ENCODE measurements at places on chromosomes 16 and 17.
A peak's percentile ranks its signal among the peaks of the same experiment; 100 is the strongest.

- DNase-seq = no peak
Observed at GRCh38 chr16:86344881-86345280, 165.4 kb upstream of the FOXF1 start.

DNA sequence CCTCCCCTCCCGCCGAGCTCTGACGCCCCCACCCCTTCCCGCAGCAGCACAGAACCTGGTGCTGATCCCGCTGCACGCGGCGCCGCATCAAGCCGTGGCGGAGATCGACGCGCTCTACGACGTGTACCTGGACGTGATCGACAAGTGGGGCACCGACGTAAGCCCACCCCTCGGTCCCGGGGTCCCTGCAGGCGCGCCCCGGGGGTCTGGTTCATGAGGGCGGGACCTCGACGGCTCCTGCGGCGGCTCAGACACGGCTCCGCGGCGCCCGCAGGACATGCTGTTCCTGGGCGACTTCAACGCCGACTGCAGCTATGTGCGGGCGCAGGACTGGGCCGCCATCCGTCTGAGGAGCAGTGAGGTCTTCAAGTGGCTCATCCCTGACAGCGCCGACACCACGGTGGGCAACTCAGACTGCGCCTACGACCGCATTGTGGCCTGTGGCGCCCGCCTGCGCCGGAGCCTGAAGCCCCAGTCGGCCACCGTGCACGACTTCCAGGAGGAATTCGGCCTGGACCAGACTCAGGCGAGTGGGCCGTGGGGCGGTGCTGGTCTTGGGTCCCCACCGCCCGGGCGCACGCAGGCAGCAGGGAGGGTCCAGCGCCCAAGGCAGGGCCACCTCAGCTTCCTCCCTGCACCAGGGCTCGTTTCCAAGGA is 1.4 kb downstream of the DNASE1L2 start:
- DNase-seq = no peak

GRCh38 chr17:705863-706262 is 8.8 kb downstream of the VPS53 start:
- DNase-seq = no peak

GRCh38 chr16:88703486-88704309 is 2.5 kb downstream of the RNF166 start:
- peak; percentile 44 for DNase-seq

- no peak for DNase-seq
Observed at GRCh38 chr17:65208717-65209116, 71.5 kb downstream of the RGS9 start.

DNA sequence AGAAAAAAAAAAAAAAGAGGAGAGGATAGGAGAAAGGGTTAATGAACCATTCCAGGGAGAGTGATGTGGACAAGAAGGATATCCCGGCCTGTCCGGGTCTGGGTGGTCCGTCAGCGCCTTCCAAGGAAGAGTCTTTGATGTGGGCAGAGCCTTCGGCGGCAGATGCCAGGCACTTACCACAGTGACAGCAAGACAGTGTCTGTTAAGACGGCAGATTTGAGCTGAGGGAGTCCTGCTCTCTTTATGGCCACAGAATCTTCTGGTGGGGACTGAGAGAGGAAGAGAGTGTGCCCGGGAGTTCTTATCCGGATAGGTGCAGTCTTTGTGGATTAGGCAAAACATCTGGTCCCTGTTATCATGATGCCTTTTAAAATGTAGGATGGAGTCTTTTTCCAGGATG is 95.2 kb downstream of the ZDHHC7 start:
- no peak for DNase-seq

DNA sequence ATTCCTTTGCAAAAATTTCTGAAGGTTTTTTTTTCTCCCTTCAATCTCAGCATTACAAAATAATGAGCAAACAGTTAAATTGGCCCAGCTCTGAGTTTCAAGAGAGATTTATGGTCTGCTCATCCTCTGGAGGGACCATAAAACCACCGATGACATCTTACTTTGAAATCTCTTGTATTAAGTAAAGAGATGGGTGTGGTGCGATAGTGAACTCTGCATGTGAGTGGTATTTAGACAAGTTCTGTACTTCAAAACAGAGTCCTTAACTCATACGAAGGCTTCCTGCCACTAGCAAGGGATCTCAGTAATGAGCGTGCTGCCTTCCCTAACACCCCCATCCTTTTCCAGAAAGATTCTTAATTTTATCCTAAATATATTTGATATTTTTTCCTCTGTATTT is 2.1 kb downstream of the FAM20A start:
- no peak for DNase-seq

- no peak for DNase-seq
Observed at GRCh38 chr16:53870831-53871230, 166.9 kb downstream of the FTO start.

GRCh38 chr17:65228734-65229620 is 91.8 kb downstream of the RGS9 start:
- no peak for DNase-seq

DNA sequence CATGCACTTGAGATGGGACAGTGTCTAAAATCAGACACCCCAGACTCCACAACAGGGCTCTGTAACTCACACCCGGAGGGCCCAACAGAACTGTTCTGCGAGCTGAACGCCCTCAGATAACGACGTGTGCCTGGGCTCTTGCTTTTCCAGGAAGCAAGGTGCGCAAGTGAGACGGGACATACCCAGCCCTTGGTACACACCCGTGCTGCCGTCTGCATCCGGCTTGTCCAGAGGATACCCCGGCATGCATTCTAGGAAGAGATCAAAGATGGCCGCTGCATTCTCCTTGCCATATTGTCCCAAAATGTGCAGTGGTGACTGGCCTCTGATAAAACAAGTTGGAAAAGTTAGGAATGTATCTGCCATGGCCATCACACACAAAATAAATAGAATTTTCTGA is 29.4 kb downstream of the CYB5D2 start:
- no peak for DNase-seq

DNA sequence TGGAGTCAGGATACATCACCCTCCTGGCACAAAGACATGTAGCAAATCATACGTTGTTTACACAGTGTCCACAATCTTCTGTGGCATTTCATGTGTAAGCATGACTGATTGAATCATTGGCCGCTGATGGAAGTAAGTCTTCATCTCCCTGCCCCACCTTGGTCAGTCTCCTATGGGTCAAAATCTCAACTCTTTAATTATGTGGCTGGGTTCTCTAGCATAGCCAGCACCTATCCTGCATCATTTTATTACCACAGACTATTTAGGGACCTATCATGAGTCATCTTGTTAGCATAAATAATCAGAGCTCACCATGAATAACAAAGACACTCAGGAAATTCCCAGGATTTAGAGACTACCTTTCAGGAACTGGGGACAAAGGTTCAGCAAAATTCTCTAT is 15.9 kb downstream of the TANC2 start:
- DNase-seq = no peak

- DNase-seq = no peak
Observed at GRCh38 chr16:52558448-52558847, 11.5 kb upstream of the TOX3 start.

GRCh38 chr17:30336369-30337171 is 2.7 kb upstream of the TMIGD1 start:
- DNase-seq = peak; percentile 21

DNA sequence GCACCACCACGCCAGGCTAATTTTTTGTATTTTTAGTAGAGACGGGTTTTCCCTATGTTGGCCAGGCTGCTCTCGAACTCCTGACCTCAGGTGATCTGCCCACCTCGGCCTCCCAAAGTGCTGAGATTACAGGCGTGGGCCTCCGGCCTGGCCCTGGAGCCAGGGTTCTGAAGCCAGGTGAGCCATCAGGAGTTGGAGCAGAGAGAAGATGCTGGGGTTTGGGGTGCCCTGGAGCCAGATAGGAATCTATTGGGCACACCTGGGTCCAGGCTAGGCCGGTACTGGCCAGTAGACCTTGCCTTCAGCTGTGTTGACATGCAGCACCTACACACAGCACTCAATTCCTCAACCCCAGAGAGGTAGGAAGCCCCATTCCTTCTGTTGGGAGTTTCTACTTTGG is 5.4 kb upstream of the CD300A start:
- DNase-seq = no peak

GRCh38 chr17:41512546-41513167 is 6.0 kb downstream of the KRT15 start:
- DNase-seq = no peak

DNA sequence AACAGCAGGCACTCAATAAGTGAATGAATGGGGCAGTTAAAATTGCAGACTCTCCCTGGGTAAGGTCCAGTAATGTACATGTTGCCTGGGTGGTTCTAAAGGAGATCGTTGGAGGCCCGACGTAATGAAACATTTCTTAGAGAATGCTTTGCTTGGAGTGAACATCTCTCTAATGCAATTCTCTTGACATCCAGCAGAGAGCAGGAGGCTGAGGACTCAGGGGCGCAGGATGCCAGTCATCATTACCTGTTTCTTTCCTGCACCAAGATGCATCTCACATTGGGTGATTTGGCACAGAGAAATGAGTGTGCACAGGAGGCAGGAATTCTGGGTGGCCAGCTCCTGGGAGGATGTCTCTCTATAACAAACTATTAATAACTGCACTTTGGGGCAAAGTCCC is 130.3 kb upstream of the RBBP6 start:
- no peak for DNase-seq

GRCh38 chr16:47136099-47136842 is 7.5 kb downstream of the NETO2 start:
- DNase-seq = no peak

DNA sequence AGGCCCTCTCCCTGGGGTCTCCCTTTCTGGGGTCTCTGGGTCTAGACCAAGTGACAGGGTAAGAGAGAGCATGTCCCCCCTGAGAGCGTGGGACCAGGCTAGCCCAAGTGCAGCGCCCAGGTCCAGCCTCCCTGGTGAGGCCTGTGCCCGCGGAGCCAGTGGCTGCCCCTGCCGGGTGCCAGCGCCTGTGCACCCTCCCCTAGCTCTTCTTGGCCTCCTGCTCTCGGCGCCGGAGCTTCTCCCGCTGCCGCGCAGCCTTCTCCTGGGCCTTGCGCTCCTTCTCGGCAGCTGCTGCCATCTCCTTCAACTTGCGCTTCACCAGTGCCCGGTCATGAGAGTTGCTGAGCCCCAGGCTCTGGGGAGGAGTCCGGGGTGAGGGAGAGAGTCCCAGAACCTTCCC is 17.3 kb downstream of the SAMD14 start:
- DNase-seq = no peak

DNA sequence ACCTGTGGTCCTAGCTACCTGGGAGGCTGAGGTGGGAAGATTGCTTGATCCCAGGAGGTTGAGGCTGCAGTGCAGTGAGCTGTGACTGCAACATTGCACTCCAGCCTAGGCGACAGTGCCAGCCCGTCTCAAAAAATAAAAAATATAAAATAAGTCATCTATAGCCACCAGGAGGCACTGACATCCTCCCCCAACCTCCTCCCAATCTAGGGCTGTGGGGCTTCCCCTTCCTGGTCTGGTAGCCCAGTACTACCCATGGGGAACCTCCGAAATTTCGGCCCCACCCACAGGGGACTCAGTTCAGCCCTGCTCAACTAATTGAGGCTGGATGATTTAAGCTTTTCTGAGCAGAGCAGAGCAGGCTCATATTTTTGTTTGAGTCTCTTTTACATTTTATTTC is 3.2 kb downstream of the ZSCAN10 start:
- DNase-seq = peak; percentile 31

- DNase-seq = no peak
Observed at GRCh38 chr16:66717776-66718175, 21.2 kb upstream of the CMTM4 start.

- DNase-seq = no peak
Observed at GRCh38 chr17:74798239-74798707, 22.1 kb upstream of the NAT9 start.

DNA sequence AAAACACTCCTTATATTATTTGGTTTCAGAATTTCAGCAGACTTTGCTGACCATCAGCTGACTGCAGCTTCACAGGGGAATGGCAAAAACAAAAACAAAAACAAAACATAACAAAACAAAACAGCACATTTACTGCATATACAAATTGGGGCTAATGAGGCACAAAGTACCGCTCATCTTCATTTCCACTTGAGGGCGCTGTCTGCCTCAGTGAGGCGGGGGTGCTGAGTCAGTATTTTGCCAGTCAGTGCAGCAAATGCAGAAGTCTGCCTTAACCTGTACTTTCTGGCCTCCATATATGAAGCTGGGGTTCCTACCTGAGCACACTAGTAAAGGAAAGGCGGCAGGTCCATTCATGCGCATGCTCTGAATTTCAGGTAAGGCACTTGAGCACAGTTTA is 13.5 kb upstream of the DYNLRB2 start:
- DNase-seq = no peak

DNA sequence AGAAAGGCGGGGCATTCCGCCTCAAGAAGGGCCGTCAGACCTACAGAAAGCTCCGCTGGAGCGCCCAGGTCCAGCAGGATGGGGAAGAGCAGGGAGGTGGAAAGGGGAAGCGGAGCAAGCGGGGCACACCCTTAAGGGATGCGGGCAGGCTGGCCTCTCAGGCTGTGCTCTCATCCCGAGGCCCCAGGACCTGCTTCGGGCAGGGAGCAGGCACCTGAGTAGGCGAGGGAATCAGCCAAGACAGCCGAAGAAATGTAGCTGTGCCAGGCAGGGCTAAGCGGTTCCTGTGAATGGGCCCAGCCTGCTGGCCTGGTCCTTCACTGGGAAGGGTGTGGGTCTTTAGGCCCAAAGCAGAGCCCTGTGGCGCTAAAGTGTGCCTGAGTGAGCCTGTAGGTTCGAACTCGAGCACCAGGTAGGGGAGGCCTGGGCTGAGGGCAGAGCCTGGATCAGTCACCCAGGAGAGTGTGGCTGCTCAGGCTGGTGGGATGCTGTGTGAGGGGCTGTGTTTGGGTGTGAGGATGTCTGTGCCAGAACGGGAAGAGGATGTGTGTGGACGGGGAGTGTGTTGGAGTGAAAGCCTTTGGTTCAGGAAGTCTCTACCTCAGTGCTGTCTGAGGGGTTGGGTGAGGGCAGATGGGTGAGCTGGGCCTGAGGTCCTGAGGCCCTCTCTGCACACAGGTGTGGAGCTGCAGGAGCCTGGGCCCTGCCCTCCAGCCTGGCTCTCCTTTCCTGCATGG is 3.3 kb downstream of the TBX4 start:
- DNase-seq = no peak

- DNase-seq = no peak
Observed at GRCh38 chr17:48604770-48605329, at the start of gene HOXB6. Gene HOXB6, minus strand, starts transcription at chr17:48604986. Its CDS starts 6,836 bp downstream, at chr17:48598150.

DNA sequence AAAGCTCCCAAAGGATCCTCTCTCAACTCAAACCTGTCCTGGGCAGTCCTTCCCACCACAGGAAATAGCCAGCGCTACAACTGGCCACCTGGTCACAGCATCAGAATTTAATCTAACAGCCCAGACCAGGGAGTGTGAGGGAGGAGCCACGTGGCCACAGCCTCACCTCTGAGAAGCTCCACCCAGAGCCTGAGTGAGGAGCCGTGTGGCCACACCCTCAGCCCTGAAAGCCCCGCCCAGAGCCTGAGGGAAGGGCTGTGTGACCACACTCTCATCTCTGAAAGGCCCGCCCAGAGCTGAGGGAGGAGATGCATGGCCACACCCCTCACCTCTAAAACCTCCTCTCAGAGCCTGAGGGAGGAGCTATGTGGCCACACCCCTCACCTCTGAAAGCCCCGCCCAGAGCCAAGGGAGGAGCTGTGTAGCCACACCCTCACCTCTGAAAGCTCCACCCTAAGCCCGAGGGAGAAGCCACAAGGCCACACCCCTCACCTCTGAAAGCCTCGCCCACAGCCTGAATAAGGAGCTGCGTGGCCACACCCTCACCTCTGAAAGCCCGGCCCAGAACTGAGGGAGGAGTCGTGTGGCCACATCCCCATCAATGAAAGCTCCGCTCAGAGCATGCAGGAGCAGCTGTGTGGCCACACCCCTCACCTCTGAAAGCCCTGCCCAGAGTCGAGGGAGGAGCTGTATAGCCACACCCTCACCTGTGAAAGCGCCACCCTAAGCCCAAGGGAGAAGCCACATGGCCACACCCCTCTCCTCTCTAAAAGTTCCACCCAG is 28.6 kb downstream of the SLC38A8 start:
- peak; percentile 15 for DNase-seq
